ENCODE measurements at places on chromosomes 5 and 9.

- DNase-seq = no peak
These were observed 408.7 kb downstream of the ARHGEF28 start for GRCh38 chr5:74034733-74035132.

- DNase-seq = no peak
These were observed 234.4 kb downstream of the NTRK2 start for GRCh38 chr9:84903963-84904362.

GRCh38 chr5:61966997-61967396 lies 339.0 kb upstream of the KIF2A start:
- DNase-seq = no peak

DNA sequence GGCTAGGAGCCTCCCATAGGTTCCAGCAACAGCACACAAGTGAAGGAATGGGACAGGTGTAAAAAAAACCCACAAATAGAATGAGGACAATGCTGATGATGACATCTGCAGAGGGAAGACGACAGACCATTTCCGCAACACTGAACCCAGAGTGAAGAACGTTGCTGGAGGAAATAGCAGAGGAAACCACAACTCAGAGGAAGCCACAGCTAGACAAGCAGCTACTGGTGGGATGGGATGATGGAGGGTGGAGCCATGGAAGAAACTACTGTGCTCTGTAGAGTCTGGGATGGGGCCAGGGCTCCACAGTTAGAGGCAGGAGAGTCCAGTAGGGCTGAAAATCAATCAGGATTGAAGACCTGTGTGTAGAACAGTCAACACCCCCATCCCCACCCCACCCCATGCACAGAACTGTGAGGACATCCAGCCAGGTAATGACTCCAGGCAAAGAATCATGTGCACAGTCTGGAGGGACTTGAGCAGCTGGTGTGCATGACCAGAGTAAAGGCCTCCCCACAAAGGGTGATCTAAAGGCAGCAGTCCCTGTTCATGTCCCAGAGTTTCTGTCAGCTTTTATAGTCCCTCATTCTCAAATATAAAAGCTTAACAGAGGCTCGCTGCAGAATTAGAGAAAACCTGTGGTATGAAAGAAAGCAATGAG lies 65.2 kb upstream of the SPIN1 start:
- DNase-seq = peak; percentile 50

DNA sequence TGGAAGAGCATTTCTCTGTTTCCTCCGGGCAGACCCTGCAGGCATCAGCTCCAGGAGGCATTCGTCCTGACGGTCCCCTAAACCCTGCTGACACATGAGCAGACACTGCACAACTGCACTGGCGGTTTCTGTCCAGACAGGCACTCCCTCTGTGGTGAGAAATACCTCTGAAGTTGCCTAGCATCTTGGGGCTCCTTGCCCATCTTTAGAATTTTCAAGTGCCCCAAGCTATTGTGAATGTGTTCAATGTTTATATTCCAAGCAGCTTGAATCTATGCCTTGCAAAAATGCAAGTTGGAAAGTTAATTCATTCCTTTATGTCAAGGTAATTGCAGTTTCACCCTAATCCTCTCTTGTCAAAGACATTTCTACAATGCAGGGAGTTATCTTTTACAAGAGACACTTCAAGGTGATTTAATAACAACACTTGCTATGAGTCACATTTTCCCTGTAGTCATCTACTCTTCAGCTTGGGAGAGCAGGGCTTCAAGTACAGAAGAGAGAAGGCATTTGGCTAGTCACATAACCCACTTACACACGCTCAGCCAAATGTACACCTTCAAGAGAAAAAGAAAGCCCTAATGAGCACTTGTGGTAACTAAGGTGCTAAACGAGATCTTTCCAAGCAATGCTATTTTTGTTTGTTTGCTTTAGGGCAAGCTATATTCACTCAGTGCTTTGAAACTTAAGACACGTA lies 302.5 kb downstream of the MLLT3 start:
- DNase-seq = peak; percentile 23

- no peak for DNase-seq
These were observed 122.0 kb downstream of the GDNF start for GRCh38 chr5:37717613-37718431.

DNA sequence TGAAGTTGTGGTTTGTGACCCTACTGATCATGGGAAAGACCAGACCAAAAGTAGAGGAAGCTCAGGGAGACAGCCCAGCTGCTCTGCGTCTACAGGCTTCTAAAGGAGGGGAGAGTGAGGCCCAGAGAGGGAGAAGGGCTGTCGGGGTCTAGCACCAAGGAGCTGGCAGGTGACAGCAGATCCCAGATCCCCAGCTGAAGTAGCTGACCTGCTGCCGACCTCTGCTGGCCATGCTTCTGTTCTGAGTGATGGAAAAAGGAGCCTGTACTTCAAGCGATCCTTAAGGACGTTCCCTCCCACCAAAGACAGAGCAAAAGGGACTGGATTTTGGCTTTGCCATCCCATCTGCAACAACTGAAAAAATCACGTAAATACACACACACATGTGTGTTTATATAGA lies 22.7 kb upstream of the QSOX2 start:
- DNase-seq = no peak

GRCh38 chr9:76365028-76365427 lies 29.2 kb downstream of the RFK start:
- no peak for DNase-seq
